ENCODE measurements at places on chromosomes 2 and 18.

DNA sequence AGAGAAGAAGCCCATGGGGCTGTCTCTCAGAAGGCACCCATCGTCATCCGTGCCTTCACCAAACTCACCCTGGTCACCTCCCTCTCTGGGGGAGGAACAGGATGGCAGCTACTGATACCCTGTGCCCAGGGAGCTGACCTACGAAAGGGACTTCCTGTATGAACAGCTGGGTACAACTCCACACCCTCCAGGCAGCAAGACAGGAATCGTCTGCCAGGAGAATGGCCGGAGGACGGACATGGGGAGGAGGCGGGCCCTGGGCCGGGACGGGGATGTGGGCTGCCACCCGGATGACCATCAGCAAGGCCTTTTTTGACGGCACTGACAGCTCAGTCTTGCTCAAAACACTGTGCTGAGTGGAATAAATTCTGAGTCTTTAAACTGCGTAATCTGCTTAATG is 243.6 kb downstream of the HDAC4 start:
- DNase-seq: no peak

DNA sequence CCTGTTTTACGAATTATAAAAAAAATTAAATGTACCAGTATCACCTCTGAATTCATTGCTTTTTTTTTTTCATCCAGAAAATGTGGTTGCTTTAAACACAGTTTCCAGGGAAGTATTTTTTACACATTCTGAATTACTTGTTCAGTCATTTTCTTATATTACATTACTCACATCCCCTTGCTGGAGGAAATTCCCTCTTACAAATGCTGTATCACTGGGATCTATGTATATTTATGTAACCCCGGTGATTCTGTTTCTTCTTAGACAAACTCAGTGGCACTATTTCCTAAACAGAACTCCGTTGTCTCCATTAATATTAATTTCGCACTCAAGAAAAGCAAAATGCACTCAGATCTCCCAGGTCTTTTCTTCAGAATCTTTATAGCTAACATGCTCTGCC is 1078.5 kb upstream of the ZEB2 start:
- DNase-seq: no peak

DNA sequence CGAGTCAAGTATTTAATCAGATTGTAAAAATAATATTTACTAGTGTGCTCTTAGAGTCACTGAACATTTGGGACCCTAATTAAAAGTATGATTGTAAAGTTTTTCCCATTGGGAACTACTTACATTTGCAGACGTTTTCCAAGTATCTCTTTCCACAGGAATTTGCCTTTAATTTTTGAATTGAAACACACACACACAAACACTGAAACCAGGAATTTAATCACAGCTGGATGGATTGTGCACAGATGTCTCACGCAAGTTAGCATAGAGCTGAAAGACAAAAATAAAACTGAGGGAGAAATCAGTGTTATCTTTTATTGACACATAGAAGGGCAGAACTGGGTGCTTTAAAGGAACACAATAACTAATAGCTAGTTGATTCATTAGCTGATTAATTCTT is 230.7 kb downstream of the RND3 start:
- no peak for DNase-seq

GRCh38 chr18:47191961-47192360 is 15.8 kb upstream of the IER3IP1 start:
- DNase-seq: no peak

- DNase-seq: no peak
Measured at GRCh38 chr2:122532072-122532344, 776.6 kb downstream of the TSN start.

GRCh38 chr2:114061566-114062098 is 171.7 kb downstream of the ACTR3 start:
- DNase-seq: no peak

- DNase-seq: no peak
Measured at GRCh38 chr2:230068651-230069055, at the start of gene SLC16A14. TSS of gene SLC16A14 (minus strand) at chr2:230068924. CDS start at chr2:230059352, 9,572 bp downstream.

DNA sequence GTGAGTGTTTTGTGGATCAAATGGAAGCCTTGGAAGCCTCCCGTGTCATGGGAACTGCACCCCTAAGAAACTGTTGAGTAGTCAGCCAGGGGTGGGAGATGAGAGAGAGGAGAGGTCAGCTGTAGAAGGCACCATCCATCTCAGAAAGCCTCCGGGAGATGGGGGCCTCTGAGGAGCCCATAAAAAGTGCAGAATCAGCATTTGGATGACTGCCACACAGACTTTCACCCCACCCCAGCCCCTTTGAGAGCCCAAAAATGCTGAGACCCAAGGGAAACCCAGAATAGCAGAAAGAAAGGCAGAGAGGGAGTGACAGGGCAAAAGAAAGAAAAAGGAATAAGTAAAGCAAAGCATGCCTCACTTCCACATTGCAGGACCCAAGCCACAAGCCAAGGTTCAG is 443.1 kb upstream of the ZEB2 start:
- DNase-seq: no peak

All from effector memory CD4-positive, alpha-beta T cell (primary cell).